ENCODE measurements at places on chromosomes 11 and 22. TPM values are rescaled to one million over a fixed set of nuclear protein-coding genes. Genes with fewer than 3 reads are reported as not detected.

BIK gene
- total RNA-seq = 12.4 TPM

ABCC8 gene
- not detected for total RNA-seq

SCGB2A2 gene
- not detected for total RNA-seq

RTN4R gene
- 18.6 TPM for total RNA-seq

OPCML gene
- not detected for total RNA-seq

APBB1 gene
- 24.7 TPM for total RNA-seq
